ENCODE measurements at places on chromosomes 4 and X.

DNA sequence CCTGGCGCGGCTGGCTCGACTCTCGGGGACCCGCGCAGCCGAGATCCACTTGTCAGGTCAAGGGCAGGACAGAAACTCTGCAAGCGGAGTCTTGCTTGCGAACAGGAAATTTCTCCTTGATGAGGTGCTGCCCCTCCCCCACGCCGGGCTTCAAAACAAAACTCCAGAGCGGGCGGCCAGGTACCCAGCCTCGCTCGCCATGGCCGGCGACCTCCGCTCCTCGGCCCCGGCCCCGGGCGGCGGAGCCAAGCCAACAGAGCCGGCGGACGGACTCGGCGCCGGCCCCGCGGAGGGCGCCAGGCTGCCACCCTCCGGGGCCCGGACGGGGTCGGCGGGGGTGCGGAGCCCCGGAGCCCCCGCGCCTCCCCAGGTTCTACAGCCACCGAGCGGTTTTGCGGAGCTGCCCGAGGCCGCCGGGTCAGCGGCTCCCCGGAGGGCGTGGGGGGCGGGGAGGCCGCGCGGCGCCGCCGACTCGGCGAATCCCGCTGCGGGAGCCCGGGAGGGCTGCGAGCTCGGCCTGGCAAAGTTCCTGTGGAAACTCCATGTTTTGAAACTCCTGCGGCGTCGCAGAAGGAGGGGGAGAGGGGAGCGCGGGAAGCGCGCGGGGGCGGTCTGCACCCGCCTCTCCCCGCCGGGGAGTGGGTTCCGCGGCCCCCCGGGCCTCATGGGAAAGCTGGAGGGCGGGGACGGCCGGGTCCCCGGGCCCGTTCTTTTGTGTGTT, 11.7 kb upstream of the BCOR start:
- H3K27me3 ChIP-seq: peaks cover 2% of the 10 kb centered on the region
- no peak overlapping the region for H3K27ac ChIP-seq
- H3K36me3 ChIP-seq: no peaks in the 10 kb centered on the region
- H3K4me1 ChIP-seq: peaks cover 2% of the 10 kb centered on the region

- no peak overlapping the region for H3K27ac ChIP-seq
- DNase-seq: no peak
- H3K36me3 ChIP-seq: peaks cover 6% of the 10 kb centered on the region
- H3K4me1 ChIP-seq: peaks cover 5% of the 10 kb centered on the region
- no peak overlapping the region for H3K4me3 ChIP-seq
These were observed 44.0 kb upstream of the IGFBP7 start for GRCh38 chr4:57154191-57154590.

DNA sequence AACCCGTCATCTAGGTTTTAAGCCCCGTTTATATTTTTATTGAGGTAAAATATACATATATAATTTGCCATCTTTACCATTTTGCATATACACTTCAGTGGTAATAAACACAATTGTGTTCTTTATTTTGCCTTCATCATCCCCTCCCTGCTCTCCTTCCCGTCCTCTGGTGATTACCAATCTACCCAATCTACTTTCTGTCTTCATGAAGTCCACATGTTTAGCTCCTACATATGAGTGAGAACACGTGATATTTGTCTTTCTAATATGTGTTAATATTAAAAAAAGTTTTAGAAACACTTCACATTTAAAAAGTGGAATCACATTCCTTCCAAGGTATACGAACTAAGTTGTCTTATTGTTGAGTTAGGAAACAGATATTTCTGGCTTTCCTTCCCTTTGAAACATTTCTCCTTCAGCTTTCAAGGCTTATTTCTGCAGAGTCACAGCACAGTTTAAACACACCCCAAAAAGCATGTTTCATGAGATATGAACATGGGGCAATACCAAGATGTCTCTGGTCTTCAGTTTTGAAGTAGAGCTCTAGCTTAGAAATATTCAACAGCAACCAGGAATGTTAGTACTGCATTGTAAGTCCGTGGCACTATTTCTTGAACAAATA, 35.9 kb downstream of the GYPA start:
- no peak overlapping the region for H3K4me3 ChIP-seq
- no peak for DNase-seq
- no peaks in the 10 kb centered on the region for H3K27me3 ChIP-seq
- no peak overlapping the region for H3K27ac ChIP-seq

DNA sequence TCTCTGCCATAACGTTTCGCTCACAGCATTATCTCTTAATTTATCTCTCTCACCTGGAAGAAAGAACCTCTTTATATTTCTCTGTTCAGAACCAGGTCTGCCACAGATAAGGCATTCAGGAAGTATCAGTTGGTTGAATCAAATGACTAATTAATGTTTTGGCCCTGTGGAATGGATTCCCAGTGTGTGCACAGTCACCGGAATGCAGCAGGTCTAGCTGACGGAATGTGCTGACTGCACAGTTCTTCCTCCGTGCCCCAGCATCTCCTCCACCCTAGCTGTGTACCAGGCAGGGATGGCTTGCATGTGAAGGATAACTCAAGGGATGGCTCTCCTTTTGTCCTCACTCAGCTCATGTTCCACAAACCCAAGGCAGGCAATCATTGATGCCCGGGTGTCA, 141.8 kb upstream of the MSX1 start:
- no peak overlapping the region for H3K27ac ChIP-seq
- H3K4me1 ChIP-seq: peaks cover 31% of the 10 kb centered on the region
- peaks cover 4% of the 10 kb centered on the region for H3K36me3 ChIP-seq
- no peak for DNase-seq
- no peak overlapping the region for H3K4me3 ChIP-seq
- H3K27me3 ChIP-seq: peaks cover 6% of the 10 kb centered on the region

GRCh38 chr4:125481334-125482045, 166.7 kb downstream of the FAT4 start:
- H3K36me3 ChIP-seq: no peaks in the 10 kb centered on the region
- no peaks in the 10 kb centered on the region for H3K27me3 ChIP-seq
- DNase-seq: no peak
- no peak overlapping the region for H3K4me3 ChIP-seq

- no peak overlapping the region for H3K27ac ChIP-seq
- no peaks in the 10 kb centered on the region for H3K4me1 ChIP-seq
- DNase-seq: no peak
- H3K36me3 ChIP-seq: no peaks in the 10 kb centered on the region
- no peaks in the 10 kb centered on the region for H3K27me3 ChIP-seq
- no peak overlapping the region for H3K4me3 ChIP-seq
These were observed 34.1 kb downstream of the HNRNPH2 start for GRCh38 chrX:101442085-101442484.

DNA sequence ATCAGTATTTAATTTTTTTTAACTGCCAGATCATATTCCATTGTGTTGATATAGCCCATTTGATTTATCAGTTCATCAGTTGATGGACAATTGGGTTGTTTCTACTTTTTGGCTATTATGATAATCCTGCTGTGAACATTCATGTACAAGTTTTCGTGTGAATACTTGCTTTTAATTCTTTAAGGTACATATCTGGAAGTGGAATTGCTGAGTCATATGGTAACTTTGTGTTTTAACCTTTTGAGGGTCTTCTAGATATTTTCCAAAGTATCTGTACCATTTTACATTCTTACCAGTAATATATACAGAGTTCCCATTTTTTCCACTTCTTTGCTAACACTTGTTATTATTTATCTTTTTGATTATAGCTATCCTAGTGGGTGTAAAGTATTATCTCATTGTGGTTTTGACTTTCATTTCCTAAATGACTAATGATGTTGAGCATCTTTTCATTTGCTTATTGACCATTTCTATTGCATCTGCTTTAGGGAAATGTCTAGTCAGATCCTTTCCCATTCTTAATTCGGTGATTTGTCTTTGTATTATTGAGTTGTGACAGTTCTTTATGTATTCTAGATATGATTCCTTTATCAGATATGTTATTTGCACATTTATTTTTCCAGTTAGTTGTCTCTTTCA, 75.2 kb upstream of the NUDT6 start:
- no peak for DNase-seq
- H3K27ac ChIP-seq: no peak overlapping the region
- H3K27me3 ChIP-seq: no peaks in the 10 kb centered on the region
- no peaks in the 10 kb centered on the region for H3K36me3 ChIP-seq
- H3K4me1 ChIP-seq: no peaks in the 10 kb centered on the region
- H3K4me3 ChIP-seq: no peak overlapping the region

- H3K36me3 ChIP-seq: no peaks in the 10 kb centered on the region
- peak overlapping the region; percentile 15 for H3K27ac ChIP-seq
- no peaks in the 10 kb centered on the region for H3K27me3 ChIP-seq
- DNase-seq: no peak
These were observed 114.0 kb downstream of the ZAR1 start for GRCh38 chr4:48604041-48604440.

DNA sequence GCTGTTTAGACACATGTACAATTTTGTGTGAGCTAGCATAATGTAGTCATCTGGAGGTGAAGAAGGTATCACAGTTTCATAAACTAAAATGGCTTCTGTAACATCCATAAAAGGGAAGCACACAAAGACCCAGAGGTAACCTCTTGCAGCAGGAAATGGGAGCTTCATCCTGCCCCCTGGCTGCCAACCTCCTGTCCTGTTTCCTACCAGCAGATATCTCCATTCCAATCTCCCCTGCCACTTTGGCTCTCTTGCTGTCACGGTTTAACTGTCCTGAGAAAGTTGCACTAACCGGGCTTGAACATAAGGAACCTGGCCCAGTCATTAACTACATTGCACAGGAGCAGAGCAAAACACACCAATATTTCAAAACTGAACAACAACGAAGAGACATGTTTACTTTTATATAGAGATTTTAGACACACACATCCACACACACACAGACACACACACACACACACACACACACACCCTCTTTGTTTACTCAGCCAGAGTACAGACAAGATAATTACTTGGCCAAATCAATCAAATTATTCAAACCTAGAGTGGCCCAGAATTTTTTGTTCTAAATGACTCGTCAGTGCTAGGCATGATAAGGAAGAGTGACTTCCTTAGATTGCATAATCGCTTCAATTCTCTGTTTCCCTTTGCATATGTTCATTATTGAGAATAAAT, 24.2 kb downstream of the MID2 start:
- H3K4me3 ChIP-seq: no peak overlapping the region
- H3K27me3 ChIP-seq: peaks cover 1% of the 10 kb centered on the region
- H3K27ac ChIP-seq: peak overlapping the region; percentile 76
- no peak for DNase-seq
- no peaks in the 10 kb centered on the region for H3K4me1 ChIP-seq
- no peaks in the 10 kb centered on the region for H3K36me3 ChIP-seq

- H3K27ac ChIP-seq: no peak overlapping the region
- DNase-seq: no peak
- H3K27me3 ChIP-seq: no peaks in the 10 kb centered on the region
- H3K36me3 ChIP-seq: no peaks in the 10 kb centered on the region
These were observed 10.4 kb downstream of the SLC9B1 start for GRCh38 chr4:103008875-103009729.

DNA sequence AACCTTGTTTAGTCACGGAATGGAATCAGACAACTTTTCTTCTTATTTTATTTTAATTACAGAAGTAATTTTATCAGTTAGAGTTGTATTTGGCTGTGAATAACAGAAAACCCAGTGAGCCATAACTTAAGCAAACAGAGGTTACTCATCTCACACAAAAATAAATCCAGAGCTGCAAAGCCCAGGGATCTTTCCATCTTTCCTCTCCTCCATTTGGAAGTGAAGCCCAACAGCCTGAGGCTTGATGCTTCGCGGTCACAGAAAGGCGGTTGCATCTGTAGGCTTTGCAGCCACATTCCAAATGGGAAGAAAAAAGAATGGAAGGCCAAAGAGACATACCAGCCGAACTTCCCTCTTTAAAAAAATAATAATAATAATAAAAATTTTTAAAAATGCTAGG, 22.6 kb downstream of the CHRNA9 start:
- no peak overlapping the region for H3K27ac ChIP-seq
- H3K4me1 ChIP-seq: no peaks in the 10 kb centered on the region
- no peak for DNase-seq

DNA sequence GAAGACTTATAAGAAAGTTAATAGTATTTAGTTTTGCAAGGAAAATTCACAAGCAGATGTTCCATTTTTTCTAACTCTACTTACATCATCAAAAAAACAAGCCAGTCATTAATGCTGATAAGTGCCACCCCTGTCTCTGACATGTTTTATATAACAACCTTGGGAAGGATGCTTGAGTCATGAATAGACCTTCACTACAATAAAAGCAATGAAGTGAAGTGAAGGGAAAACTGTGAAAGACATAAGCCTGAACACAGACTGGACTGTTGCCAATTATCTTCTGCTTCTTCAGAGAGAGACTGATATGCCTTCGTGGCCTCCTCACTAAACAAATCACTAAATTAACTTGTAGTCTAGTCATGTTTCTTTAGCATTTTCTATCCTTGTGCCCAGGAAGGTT, 353.2 kb downstream of the PDHA2 start:
- no peaks in the 10 kb centered on the region for H3K36me3 ChIP-seq
- H3K4me3 ChIP-seq: no peak overlapping the region
- DNase-seq: no peak

- no peak for DNase-seq
- H3K36me3 ChIP-seq: no peaks in the 10 kb centered on the region
- H3K27ac ChIP-seq: no peak overlapping the region
- H3K4me1 ChIP-seq: peaks cover 2% of the 10 kb centered on the region
- no peak overlapping the region for H3K4me3 ChIP-seq
These were observed 6.0 kb downstream of the GAGE10 start for GRCh38 chrX:49309401-49309981.

DNA sequence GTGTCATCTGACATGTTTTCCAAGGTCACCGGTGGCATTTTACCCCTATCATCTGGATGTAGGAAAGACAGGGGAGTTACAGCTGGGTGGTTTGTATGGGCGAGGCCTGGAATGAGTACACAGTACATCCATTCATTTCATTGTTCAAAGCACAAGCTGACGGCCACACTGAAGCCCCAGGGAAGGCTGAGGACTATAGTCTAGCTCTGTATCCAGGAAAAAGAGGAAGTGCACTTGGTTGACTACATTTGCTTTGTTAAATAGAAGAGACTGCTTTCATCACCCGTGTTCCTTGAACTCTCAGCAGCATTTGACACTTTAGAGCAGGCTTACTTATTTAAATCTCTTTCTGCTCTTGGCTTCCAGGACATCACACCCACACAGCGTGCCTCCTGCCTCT, 1041.0 kb upstream of the TENM3 start:
- no peak overlapping the region for H3K4me3 ChIP-seq
- no peak for DNase-seq
- H3K27ac ChIP-seq: no peak overlapping the region
- no peaks in the 10 kb centered on the region for H3K36me3 ChIP-seq
- H3K27me3 ChIP-seq: no peaks in the 10 kb centered on the region

- H3K36me3 ChIP-seq: peaks cover 8% of the 10 kb centered on the region
- H3K4me3 ChIP-seq: no peak overlapping the region
- DNase-seq: no peak
- no peak overlapping the region for H3K27ac ChIP-seq
These were observed 14.0 kb downstream of the OCIAD1 start for GRCh38 chr4:48844843-48845242.

- DNase-seq: peak; percentile 21
- no peaks in the 10 kb centered on the region for H3K27me3 ChIP-seq
- H3K36me3 ChIP-seq: no peaks in the 10 kb centered on the region
- no peak overlapping the region for H3K27ac ChIP-seq
- no peaks in the 10 kb centered on the region for H3K4me1 ChIP-seq
These were observed 736.9 kb upstream of the MAGEB2 start for GRCh38 chrX:29478336-29479069.

- no peaks in the 10 kb centered on the region for H3K27me3 ChIP-seq
- H3K27ac ChIP-seq: no peak overlapping the region
- DNase-seq: no peak
- no peak overlapping the region for H3K4me3 ChIP-seq
These were observed 16.2 kb downstream of the RBM47 start for GRCh38 chr4:40613456-40613855.

- no peak overlapping the region for H3K4me3 ChIP-seq
- no peaks in the 10 kb centered on the region for H3K27me3 ChIP-seq
- no peak for DNase-seq
- H3K27ac ChIP-seq: no peak overlapping the region
- no peaks in the 10 kb centered on the region for H3K36me3 ChIP-seq
These were observed 387.3 kb upstream of the ADGRL3 start for GRCh38 chr4:60812811-60813210.
